IMR-90 (cell line): ENCODE measurements at places on chromosomes 6 and 20. TPM values are rescaled to one million over a fixed set of nuclear protein-coding genes. Genes with fewer than 3 reads are reported as not detected.
A peak's percentile ranks its signal among the peaks of the same experiment; 100 is the strongest.

GRCh38 chr6:95685822-95686221 is 108.5 kb downstream of the MANEA start:
- DNase-seq = no peak

OR12D3 gene
- total RNA-seq = not detected in 2 replicates

POM121L2 gene
- not detected in 2 replicates for total RNA-seq

PKHD1 gene
- not detected in 2 replicates for total RNA-seq

- DNase-seq = peak; percentile 51
These were observed 849 bp downstream of the GSTA4 start for GRCh38 chr6:52994031-52994838.

GRCh38 chr6:36929152-36929551 is 25.4 kb upstream of the PI16 start:
- no peak for DNase-seq

PDYN gene
- total RNA-seq = not detected in 2 replicates

- DNase-seq = peak; percentile 69
These were observed 2.6 kb downstream of the ASF1A start for GRCh38 chr6:118896339-118897136.

DNA sequence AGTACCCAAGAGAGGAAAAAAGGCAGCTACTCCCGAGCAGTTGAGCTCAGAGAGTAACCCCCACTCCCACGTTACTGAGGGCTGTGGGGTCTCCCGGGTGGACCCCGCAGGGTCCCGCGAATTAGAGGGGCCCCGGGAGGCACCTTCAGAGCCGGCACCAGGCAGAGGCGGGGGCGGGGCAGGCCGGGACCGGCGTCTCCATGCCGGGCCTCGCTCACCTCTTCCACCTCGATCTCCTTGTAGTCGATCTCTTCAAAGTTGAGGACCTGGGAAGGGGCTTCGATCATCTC is 381 bp downstream of the MAP3K7 start:
- DNase-seq = no peak

DNA sequence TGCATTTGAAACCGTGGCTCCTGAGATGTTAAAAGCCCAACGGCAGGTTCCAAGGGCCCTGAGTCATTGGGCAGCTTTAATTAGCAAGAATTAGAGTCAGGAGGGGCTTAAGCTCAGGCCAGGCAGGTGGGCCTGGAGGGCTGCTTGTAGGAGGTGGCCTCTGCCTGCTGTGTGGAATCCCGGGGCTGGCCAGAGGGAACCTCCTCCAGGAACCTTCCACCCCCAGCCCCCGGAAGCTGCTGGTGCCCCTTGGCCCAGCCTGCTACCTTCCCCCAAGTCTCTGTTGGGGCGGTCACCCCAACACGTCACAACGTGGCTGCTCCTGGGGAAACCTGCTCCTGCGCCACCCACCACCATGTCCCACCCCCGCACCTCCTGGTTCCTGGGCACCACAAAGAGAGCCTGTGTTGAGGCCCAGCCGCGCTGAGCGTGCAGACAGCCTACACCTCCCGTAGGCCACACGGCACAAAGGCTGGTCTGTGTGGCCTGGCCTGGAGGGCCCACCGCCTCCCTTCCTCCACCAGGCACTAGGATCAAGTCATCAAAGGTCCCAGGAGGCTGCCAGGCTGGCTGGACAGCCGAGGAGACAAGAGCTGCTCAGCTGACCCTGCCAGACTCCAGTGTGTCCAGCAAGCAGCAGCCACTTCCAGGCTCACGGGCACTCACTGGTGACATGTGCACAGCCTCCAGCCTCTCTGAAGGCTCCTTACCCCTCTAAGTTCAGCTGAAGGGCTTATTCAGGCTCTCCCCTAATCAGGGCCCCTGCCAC is 86.3 kb downstream of the SNX5 start:
- DNase-seq = no peak

DNA sequence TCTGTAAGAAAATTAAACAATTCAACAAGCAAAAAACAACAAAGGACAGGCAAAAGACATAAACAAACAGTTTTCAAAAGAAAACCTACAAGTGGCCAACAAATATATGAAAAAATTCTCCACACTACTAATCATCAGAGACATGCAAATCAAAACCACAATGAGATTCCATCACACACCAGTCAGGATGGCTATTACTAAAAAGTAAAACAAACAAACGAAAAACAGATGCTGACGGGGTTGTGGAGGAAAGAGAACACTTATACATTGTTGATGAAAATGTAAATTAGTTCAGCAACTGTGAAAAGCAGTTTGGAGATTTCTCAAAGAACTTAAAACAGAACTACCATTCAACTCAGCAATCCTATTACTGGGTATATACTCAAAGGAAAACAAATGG is 537.6 kb downstream of the HDGFL1 start:
- DNase-seq = peak; percentile 92

GRCh38 chr6:109874621-109875020 is 103.5 kb upstream of the GPR6 start:
- no peak for DNase-seq

ERVFRD-1 gene
- not detected in 2 replicates for total RNA-seq
